ENCODE measurements at places on chromosomes 3 and 15.

GRCh38 chr3:187873843-187874242 is 128.6 kb upstream of the BCL6 start:
- no peak for DNase-seq

GRCh38 chr3:29912600-29913288 is 631.9 kb downstream of the RBMS3 start:
- no peak for DNase-seq

DNA sequence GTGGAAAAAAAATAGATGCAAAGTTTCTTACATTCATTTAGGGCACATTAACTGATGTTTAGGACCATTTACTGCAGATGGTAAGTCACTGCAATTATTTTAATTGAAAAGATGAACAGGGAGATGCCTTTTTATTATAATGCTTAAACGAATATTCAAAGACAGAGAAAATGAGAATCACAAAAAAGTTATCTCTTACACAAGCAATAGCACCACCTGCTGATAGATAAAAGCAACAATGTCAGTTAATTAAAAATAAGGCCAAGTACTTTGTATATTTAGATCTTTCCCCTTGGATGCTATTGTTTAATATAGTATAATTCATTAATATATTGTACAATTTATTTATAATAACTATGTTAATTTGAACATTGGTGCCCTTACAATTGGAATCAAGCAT is 55.9 kb downstream of the IFT80 start:
- no peak for DNase-seq

- DNase-seq = no peak
Measured at GRCh38 chr15:63599401-63600000, 2.3 kb downstream of the FBXL22 start.

GRCh38 chr3:111831840-111832239 is 27.2 kb upstream of the PHLDB2 start:
- DNase-seq = no peak

- DNase-seq = no peak
Measured at GRCh38 chr3:110021659-110022058, 684.3 kb upstream of the DPPA4 start.

GRCh38 chr3:72411126-72411525 is 437.1 kb downstream of the SHQ1 start:
- DNase-seq = no peak

DNA sequence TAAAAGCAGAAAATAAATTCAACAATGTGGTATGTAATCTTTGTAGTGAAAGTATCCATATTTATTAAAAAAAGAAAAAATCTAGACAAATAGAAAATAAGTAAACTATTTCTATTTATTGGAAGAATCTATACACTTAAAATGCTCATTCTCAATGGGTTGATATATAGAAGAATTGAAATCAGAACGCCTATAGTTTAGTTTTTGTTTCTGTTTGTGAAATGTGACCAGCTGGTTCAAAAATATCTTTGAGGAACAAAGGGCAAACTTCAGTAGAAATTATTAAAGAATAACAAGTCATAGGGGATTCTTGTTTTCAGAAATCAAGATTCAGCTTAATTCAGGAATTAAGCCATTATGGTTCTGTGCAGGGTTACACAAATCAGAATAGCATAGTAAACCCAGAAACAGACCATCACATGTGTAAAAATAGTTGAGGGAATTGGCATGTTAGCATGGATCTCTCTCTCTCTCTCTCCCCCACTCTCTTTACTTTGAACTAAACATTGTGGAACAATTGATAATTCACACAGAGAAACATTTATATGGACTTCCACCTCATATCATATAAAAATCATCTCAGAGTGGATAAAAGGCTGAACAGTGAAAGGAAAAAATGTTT is 134.0 kb downstream of the CHL1 start:
- no peak for DNase-seq

DNA sequence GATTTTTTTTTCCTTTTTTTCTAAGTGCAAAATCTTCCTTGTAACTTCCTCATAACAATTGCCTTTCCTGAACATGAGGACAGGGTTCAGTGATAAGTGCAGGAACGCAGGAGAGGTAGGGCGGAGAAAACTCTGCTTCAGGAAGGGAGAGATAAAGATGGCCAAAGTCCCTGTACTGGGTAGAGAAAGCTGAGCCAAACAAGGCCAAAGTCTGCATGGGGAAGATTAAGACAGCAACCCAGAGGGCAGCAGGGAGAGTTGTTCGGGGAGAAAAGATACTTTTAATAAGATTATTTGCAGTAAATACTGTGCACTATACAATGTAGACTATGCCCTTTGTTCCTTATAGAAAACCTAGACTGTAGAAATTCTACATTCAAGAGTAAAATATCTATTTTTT is 55.4 kb upstream of the LRRFIP2 start:
- DNase-seq = no peak

GRCh38 chr3:182420741-182421140 is 372.6 kb upstream of the ATP11B start:
- DNase-seq = no peak

DNA sequence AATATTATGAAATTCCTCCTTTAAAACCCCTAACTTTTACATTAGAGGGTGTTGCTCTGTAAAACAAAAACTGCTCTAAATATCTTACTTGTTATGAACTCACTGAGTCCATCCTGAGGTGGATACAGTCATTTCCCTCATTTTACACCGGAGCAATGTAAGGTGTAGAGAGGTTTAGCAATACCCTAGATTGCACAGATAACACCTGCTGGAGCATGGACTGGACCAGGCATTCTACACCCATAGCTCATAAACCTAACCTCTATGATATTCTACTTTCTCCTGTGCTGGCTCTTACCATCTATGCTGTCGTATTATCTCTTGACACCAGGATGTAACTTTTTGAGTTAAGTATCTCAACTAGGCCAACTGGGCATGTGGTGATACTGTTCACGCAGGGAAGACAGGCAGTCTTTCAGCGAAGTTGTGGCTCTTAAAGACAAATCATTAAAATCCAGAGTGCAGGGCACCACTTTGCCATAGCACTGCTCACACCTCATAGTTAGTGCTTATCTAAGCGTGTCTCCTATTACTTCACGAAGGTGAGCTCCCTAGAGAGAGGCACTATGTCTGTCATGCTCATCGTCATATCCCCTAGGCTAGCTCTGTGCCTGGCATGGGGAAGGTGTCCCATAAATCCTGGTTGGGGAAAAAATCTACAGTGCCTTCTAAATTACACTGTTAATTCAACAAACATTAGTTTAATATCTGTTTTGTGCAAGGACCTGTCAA is 100.1 kb upstream of the SLC2A2 start:
- no peak for DNase-seq

DNA sequence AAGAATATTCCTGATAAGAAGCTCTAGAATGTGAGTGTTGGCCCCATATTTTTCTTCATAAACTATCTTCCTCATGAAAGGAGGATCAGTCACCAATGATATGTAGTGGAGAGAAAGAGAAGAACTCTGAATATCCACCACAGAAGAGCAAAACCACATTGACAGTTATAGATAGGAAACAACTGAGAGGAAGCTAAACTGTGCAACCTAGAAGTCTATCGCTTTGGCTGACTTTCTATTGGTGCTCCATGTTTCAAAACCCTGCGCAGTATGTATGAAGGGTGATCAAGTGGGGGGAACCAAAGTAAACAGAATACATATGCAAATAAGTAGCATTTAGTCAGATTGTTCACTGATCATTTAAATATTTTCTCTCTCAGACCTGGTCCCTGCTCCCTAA is 41.0 kb upstream of the ZNF280D start:
- DNase-seq = no peak

- no peak for DNase-seq
Measured at GRCh38 chr15:101531170-101531569, 41.7 kb upstream of the PCSK6 start.

DNA sequence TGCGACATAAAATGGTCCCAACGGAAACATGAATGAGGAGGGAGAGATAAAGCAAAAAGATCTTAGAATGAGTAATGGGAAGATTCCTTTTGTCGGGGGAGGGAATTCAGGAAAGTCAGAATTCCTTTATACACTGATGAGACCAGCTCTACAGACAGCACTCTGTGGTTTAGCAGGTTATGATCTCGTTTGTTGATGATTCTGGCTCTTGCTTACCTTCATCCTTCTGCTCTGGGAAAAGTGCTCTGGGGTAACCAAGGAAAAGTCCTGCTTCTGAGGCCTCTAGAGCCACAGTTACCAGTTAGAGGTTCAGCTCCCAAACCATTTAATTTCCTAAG is 150.7 kb upstream of the NR2E3 start:
- no peak for DNase-seq

DNA sequence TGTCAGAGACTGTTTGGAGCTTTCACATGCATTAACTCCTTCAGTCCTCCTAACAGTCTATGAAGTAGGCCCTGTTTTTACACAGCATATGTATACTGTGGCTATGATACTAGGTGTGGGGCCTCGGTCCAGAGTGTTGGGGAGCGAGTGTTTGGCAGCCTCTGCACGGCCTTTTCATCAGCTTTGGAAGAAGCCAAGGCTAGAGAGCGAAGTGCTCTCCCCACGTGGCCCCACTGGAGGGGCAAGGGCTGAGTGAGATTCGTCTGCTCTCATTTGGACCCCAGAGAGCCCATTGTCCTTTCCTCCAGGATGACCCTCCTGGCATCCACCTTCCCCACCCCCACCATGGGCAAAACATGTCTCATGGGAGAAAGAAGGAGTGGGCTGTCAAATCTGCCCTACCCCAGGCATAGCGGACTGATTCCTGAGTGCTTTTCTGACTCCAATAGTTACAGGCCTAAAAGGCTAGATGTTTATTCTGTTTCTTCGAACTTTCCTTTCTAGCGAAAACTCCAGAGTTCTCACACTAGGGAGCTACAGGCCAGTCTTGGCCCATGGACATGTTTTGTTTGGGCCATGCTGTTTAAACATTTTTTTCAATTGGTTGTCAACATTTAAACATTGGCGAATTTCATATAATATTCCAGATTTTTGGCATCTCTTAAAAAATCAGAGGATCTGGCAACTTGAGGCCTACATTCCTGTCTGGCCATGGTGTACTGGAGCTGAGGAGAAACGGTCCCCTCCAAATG is 76.0 kb downstream of the EEFSEC start:
- no peak for DNase-seq

GRCh38 chr3:178036451-178037144 is 499.6 kb upstream of the KCNMB2 start:
- no peak for DNase-seq

DNA sequence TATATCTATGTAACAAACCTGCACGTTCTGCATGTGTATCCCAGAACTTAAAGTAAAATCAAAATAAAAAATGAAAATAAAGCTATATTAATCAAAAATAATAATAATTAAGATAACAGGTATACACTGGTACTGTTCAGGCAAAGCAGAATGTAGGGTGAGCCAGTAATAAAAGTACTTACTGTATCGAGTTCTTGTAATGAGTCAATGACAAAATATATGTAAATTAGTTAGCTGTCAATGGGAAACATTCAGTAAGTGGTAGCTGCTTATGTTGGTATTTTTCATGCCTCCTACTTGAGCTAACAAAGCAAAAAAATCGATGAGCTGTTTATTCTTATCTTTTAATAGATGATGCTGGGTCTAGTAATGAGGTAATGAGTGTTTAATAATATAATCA is 93.2 kb downstream of the GBE1 start:
- no peak for DNase-seq

GRCh38 chr15:74799255-74799855 is 13.3 kb upstream of the LMAN1L start:
- no peak for DNase-seq

GRCh38 chr15:68435966-68436365 is 4.0 kb upstream of the ITGA11 start:
- DNase-seq = no peak

DNA sequence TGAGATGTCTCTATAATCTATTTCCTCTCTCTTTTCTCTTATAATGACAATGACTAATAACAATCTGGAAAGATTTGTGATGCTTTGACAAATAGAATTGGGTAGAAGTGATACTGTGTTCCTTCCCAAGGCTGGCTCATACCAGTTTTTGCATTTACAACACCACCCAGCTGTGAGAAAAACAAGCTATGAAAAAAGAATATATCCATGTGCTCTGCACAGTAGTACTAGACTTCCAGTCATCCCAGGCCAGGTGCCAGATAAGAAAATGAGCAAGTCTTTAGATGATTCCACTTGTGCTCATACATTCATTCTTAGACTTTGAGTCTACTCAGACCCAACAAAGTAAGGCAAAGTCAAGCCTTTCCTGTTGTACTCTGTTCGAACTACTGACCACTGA is 350.2 kb upstream of the POU1F1 start:
- no peak for DNase-seq

DNA sequence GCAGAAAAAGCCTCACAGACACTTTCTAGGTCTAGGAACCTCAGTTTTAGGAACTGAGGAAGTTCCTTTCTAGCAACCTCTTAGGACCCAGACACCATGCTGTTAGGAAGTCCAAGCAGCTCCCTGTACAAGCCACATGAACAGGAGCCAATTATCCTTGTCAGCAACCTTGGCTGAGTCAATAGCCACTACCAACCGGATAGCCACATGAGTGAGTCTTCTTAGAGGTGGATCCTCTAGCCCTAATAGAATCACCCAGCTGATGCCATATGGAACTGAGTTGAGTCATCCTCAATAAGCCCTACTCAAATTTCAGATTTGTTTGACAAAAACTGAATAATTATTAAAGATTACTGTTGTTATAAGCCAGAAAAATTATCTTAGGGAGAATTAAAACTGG is 256.2 kb downstream of the NLGN1 start:
- no peak for DNase-seq

DNA sequence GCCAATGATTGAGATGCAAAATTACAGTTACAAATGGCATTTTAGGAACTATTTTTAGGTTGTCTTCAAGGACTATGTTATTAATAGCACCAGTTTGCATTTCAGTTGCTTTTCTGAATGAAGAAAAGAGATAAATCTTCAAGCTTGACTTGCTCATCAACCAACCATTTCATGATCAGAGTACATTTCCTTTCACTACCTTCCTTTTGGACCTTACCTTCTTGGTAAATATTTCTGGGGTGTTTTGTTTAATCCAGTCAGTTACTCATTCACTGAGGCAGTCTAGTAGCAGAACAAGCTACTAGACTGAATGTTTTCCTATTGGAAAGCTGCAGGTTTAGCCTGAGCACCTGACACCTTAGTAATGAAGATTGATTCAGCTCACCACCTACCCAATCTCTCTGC is 8.2 kb downstream of the SLC27A2 start:
- no peak for DNase-seq

DNA sequence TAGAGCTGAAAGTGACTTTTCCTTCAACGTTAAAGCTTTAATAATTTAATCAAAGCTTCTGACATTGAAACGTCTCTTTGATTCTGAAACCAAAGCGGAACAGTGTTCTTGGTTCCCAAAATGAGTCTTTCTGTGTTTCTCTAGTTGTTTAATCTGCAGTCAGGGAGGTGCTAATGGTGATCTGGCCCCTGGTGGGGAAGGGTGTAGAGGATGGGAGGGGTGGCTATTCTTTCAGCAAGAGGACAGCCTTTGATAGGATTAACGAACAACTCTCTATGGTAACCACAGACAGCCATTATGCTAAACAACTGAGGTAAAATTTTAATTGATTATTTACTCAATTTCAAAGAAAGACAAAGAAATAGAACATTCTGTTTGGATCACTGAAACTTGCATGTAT is 79.9 kb upstream of the CADPS start:
- no peak for DNase-seq

GRCh38 chr3:28850186-28850585 is 430.7 kb upstream of the RBMS3 start:
- no peak for DNase-seq
